GOT3 (cell line): ENCODE measurements at places on chromosomes 1 and 21.

DNA sequence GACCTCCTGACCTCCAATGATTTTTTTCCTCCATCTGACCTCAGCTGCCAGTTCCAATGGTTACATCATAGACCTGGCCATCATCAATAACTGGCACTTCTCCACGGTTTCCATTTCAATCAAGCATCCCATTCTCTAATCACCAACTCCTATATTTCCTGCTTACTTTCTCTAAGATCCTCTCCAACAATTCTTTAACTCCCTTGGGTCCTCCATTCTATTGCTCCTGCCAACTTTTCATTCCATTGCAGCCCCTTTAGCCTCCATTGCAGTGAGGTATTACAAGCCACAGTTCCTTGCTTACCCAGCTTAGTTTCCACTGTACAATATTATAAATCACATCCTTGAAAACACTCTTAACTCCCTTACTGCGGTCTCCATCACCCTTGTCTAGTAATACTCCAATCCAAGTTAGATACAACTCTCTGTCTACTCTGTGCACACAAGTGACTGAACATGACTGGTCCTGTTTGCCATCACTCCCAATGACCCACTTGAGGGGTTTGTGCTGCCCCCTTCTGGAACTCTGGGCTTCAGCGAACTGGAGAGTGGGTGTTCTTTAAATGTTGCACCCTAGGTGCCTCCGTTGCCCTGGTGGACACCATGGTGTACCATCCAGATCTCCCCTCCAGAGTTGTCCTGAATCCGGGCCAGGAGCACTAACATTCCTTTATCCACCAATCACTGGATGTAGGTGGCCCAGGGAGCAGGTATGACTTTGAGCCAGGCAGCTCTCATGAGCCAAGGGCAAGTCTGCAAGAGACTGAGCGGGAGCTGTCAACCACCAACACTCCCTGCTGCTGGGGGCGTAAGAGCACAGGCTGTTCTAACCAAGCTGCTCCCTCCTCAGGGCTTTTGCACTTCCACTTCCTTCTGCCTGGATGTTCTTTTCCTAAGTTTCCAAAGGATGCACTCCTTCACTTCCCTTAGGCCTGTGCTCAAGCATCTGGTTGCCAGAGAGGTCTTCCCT lies 3.7 kb upstream of the FNDC7 start:
- DNase-seq, result no peak

GRCh38 chr1:110626889-110627288 lies 20.7 kb upstream of the KCNA2 start:
- no peak for DNase-seq

DNA sequence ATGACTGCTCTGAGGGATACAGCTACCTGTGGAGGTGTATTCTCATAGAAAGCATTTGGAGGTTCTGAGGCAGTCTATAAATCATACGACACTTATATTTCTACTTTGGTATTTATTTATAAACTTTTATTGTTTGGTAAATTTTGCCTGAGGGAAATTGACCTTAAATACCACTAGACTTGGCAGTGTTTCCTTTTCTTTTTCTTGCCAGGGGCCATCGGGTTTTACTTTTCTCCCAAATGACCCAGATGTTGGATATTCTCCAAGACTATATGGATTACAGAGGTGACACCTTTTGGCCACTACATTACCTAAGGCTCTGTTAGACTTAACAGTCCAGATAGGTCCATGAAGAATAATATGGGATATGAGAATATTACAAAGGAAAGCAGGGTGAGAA lies 28.2 kb downstream of the CHD1L start:
- DNase-seq, result no peak

DNA sequence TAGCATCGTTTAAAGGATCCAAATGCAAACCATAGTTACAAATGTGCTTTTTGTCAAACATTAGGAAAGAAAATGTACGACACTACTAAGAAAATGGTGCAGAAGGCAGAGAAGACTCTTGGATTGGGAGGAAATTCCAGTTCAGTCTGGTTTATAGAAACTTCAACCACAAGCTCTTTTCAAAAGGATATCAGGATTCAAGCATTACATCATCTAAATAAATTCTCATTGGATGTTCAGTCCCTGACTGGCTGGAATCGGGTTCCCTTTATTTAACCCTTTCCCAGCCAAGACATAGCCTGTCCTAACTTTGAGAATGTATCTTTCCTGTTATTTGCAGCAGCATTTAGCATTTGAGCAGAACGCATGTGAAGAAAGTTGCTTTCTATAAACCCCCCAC lies 184.6 kb downstream of the LMO4 start:
- DNase-seq, result no peak

DNA sequence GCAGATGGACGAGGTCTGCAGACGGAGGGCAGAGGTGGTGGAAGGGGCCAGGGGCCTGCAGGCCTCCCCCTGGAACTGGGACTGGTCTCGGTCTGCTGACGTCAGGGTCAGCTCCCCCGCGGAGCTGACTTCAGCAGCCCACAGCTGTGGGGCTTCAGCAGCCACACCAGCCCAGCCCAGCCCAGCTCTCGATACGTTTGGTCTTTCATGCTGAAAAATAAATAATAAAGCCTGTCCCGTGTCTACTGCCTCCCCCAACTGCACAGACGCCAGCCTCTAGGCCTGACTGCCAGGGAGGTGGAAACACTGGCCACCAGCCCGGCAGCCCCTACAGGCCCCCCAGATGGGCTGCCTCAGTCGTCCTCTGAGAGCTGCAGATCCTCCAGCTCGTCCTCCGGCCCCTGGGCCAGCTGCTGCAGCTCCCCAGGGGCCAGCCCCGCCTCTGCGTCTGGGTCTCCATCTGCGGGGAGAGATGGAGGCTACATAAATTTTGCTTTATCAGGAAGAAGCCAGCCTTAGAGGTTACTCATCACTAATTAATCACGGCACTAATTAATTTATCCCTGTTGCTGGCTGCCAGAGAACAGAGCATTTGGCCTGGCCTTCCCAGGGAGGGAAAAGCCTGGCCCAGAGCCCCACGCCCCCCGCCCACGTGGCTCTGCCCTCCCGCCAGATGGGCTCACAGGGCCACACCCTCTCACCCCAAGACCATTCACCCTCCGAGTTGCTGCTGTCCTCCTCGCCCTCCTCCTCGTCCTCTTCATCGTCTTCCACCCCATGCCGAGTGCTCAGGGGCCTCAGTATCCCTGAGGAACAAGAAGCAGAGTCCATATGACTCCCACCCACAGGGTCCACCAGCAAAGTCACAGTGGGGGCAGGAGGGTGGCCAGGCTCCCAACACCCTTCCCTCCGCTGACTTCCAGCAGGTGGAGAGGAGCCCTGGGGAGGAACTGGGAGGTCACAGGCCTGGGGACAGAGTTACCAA lies 14.4 kb downstream of the NOC2L start:
- no peak for DNase-seq

DNA sequence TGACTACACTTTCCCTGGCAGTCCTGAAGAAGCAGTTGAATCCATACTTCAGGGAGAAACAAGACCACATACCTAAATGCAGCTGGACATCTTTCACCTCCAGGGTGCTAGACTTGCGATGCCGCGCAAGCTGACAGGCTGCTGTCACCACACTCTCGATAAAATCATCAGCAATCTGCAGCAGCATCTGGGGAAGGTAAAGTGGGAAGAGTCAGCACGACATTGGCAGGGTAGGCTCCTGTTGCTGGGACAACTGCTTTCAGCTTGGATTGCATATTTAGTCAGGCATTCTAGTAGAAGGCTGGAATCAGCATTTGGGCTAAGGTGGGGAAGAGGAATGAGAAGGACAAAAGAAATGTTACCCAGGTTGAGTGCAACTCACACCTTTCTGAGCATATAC lies 21.1 kb downstream of the RAB42 start:
- no peak for DNase-seq

DNA sequence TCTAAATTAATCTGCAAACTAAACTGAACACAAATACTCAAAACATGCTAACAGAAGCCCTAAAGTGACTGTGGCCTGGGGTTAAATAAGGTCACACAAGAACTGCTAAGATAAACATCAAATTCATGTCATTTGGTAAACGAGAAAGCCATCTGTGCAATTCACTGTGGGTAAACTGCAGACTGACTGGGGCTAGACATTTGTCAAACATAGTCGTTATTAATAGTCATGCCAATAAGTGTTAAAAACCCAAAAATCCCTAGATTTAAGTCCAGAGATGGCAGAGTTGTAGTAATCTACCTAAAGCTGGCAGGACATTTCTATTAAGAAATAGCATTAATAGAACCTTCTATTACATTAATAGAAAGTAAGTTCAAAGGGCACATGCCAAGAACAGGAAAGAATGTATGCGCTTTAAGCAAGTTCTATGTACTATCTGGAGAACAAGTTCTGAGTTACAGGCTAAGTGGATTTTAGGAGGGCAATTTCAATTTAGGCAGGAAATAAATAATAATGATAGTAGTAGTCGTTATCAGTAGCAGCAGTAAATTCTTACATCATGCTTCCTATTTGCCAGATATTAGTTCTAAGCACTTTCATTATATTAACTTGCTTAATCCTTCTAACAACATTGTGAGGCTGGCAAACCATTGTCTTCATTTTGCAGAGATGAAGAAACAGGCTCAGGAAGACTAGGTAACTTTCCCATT lies 8.6 kb downstream of the EDEM3 start:
- DNase-seq, result no peak

GRCh38 chr1:113226148-113226547 lies 153.2 kb downstream of the LRIG2 start:
- DNase-seq, result no peak

GRCh38 chr21:31265366-31266013 lies 78.6 kb downstream of the TIAM1 start:
- DNase-seq, result no peak
